Fibroblast of skin of left quadriceps (primary cell): ENCODE measurements at places on chromosomes 3 and 15.
A peak's percentile ranks its signal among the peaks of the same experiment; 100 is the strongest.

GRCh38 chr3:66444146-66444644, 56.6 kb downstream of the LRIG1 start:
- no peak for DNase-seq

- peak; percentile 42 for DNase-seq
Observed at GRCh38 chr15:51649659-51650521, 27.3 kb upstream of the DMXL2 start.

GRCh38 chr3:16297997-16298885, 33.2 kb downstream of the OXNAD1 start:
- DNase-seq, result no peak

DNA sequence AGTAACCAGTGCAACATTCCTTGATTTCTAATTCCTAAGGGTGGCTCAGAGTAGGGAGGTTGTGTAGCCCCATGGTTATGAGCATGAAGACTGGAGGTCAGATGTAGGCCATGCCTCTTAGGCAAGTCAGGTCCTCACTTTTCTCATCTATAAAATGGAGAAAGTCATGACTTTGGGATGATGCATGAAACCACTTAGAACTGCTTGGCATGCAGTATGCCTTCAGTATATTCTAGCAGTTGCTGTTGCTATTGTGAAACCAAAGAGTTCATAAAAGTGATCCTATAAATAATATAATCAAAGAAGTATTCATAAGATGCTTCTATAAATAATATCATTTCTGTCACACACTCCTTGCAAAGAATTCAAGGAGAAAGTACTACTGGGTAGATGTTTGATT, 65.5 kb downstream of the TMEM108 start:
- no peak for DNase-seq

DNA sequence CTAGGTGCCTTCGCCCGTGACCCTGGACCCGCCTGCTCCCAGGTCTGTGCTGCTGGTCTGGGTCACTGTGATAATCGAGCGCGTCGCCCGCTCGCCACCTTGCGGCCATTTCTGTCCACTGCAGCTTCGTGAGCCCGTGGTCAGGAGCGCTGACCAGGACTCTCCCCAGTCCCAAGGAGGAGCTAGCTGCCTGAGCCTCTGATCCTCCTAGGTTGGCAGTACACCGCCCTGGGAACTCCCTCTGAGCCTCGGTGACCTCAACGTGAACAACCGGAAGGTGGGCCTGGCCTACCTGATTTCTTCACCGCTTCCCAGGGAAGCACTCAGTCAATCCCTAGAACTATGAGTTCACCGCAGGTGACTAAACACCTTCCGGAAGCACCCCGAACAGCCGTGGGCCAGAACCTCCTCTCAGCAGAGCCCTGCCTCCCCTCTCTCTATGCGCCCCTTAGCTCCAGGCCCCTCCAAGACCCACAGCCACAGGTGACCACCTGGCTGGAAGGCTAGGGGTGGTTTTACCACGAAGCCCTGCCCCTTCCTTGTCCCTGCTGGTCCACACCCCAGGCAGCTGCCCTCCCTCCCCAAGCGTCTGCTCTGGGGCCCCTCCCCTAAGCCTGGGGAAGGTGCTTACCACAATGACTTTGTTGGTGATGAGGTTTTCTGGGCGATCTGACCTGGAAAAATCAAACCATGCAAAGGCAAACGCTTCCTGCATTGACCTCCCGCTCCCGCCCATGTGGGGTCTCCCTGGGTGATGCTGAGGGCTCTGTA, 9.7 kb downstream of the PLA2G4D start:
- no peak for DNase-seq

DNA sequence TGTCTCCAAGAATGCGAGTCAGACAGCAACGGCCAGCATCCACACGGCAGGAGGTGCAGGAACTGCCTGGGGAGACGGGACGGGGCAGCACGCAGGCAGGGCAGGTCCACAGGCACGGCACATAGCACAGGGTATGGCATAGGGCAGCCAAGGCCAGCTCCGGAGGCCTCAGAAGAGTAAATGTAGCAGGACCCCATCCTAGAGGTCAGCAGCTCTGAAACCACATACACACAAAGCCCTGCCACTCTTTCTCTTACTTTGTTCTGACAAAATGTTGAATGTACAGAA, 26.9 kb downstream of the ZXDC start:
- no peak for DNase-seq

GRCh38 chr3:14525685-14526631, 14.2 kb downstream of the GRIP2 start:
- DNase-seq, result no peak

DNA sequence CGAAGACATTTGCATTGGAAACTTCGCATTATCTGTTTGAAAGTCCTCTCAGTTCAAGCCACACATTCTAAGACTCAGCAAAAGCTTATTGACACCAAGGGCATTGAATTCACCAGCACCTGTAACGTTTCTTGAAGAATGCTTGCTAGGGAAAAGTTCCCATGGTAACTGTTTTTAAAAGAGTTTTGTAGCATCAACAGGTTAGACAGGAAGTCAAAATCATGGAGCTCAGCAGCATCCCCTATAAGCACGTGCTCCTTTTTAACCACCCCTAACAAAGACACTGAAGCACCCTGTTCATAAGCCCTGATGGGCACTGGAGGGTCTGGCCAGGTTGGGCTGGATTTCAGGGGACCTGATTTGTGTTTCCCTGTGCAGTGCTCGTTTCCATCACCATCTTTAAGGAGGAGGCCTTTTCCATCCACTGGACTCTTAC, 229.7 kb upstream of the BHLHE40 start:
- DNase-seq, result no peak

GRCh38 chr3:149813367-149814281, 609 bp downstream of the RNF13 start:
- no peak for DNase-seq

- DNase-seq, result no peak
Observed at GRCh38 chr3:126917232-126917804, 65.6 kb upstream of the PLXNA1 start.

DNA sequence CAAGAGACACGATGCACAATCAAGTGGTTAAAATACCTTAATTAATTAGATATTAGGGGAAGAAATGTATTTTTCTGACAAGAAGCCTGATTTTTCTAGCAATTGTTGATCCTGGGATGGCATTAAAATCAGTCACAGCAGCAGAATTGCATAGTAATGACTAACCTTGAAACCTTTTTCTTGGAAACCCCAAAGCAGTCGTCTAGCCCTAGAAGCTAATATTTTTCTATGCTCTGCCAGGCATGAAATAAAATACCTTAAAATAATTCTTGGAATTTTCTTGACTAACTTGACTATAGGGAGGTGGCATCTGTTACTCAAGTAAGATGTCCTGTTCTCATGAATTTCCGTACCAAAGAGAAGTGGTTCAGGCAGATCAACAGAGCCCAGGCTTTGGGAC, 204.1 kb downstream of the THRB start:
- DNase-seq, result no peak

- no peak for DNase-seq
Observed at GRCh38 chr15:37038716-37039106, 61.6 kb downstream of the MEIS2 start.

DNA sequence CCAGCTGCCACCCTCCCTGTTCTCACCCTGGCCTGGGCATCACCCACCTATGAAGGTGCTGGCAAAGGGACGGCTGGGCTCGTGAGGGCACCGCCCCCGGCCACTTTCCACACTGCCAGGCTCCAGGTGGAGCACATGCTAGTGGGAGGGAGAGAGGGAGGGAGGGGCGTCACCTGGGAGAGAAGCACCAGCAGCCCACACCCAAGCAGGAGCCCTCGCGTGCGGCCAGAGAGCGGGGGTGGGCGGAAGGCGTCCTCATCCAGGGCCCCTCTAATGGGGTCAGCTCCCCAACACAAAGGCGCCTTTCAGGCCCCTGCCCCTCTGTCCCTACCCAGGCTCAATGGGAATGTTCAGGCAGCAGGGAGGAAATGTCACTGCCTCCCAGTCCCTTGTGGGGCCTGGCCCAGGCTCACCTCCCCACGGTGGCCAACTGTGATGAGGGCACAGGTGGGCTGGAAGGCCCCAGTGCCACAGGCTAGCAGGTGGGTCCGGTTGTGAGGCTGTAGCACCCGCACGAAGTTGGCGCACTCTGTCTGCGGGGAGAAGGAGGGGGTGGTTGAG, 3.1 kb downstream of the SEMA3G start:
- no peak for DNase-seq

GRCh38 chr15:53835309-53835708, 75.8 kb upstream of the WDR72 start:
- no peak for DNase-seq

DNA sequence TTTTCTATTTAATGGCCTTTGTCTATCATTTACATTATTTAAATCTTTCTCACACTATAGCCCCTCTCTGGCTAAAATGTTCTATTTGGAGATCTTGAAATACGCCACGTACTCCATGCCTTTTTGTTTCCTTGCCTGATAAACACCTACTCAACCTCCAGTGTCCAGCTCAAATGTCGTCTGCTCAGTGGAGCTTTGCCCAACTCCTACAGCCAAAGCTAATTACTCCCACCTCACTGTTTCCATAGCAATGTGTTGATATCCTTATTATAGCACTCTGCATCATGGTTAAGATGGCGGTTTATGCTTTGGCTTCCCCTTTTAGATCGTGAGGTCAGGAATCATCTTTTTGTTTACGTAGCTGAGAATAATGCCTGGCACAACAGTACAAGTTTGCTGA, 55.9 kb downstream of the NGLY1 start:
- no peak for DNase-seq

- DNase-seq, result no peak
Observed at GRCh38 chr3:46163556-46164041, 44.5 kb downstream of the CCR1 start.

GRCh38 chr3:13107661-13108060, 34.4 kb upstream of the IQSEC1 start:
- no peak for DNase-seq
